ENCODE measurements at places on chromosomes 13 and 19. TPM values are rescaled to one million over a fixed set of nuclear protein-coding genes. Genes with fewer than 3 reads are reported as not detected.

The GSX1 gene
- not detected for polyA plus RNA-seq

- peak; percentile 4 for DNase-seq
Measured at GRCh38 chr13:53781941-53782340, 753.3 kb downstream of the OLFM4 start.

DNA sequence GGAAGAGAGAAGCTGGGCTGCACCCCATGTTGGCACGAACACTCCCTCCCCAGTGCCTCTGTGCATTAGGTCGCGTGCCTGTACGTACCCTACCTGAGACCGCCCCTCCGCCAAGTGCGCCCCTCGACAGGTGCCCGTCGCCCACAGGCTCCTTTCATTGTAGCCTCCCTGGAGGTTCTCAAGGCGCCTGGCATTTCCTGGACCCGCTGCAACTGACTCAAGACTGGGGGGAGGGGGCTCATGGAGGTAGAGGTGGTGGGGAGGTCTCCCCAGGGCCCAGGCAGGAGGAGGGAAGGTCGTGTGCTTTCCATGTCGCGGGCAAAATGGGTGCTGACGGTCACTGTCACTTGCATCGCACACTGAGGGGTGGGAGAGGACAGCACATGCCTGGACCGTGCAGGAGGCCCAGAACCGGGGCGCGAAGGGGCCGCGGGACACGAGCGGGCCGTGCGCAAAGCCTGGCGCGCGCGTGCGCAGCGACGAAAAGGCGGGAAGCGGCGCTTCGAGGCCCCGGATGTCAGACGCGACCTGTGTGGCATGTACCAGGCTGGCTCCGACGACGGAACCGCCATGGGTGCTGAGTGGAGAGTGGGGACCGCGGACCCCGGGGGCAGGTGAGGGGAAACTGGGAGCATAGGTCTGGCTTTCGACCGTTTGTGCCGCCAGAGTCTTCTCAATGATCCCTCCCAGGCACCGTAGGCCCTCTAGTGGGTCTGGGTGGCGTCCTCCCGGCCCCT is 16.5 kb downstream of the NFIX start:
- DNase-seq, result no peak

GRCh38 chr19:3866910-3867638 is 1.8 kb downstream of the ZFR2 start:
- DNase-seq, result no peak

DNA sequence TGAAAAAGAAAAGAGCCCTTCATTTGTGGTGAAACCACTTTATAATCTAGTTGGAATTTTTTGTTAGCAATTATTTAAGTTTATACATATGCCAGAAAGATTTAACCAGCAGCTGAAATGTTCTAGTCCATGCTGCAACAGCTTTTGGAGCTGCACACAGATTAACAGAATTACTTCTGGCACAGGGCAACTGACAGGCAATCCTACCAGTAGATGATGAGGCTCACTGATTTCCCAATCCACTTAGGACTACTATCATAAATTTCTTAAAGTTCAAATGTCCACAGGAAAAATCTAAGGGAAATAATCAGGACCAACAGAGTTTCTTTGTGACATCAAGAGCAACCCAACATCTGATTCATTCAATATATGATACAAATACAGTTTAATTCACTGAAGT is 78.8 kb downstream of the CRYL1 start:
- no peak for DNase-seq

- DNase-seq, result peak; percentile 3
Measured at GRCh38 chr13:37868691-37869505, 674 bp downstream of the TRPC4 start.

The GPR32 gene
- polyA plus RNA-seq, result not detected

DNA sequence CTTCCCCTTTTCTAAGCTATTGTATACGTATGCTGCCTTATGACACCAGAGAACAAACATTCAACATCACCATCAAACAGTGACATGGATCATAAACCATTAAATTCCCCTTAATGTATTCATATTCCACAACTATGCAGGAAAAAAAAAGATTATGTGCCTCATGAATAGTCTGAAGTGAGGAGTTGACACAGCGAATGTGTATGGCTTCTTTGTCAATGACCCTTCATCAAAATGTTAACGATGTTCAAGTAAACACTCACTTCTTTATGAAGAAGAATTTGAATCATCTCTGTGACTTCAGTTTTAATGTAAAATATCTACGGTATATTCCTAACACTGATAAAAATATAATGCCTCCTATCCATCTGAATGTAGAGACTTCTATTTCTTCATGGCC is 44.6 kb downstream of the SMAD9 start:
- no peak for DNase-seq

DNA sequence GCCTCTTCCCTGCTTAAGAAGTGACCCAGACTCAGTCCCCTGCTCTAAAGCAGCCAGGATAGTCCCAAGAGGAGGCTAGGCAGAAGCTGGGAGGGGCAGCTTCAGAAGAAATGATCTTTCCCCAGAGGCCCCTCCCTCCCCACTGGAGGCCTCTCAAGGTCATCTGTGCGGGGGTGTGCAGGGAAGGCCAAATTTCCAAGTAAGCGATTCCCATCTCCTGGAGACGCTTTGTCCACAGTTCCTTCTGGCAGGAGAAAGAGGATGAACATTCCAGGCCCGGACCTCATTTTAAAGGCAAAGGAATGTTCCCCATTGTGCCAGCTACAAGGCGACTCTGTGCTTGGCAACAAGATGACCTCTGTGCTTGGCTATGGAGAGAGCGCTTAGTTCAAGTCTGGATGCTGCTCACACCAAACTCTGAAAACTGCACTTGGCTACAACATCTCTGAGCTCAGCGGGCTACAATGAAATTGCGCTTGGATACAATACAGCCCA is 23.5 kb downstream of the COL5A3 start:
- no peak for DNase-seq

The RNF225 gene
- polyA plus RNA-seq, result 0.10 TPM

- DNase-seq, result no peak
Measured at GRCh38 chr19:663682-664117, 686 bp upstream of the RNF126 start.

DNA sequence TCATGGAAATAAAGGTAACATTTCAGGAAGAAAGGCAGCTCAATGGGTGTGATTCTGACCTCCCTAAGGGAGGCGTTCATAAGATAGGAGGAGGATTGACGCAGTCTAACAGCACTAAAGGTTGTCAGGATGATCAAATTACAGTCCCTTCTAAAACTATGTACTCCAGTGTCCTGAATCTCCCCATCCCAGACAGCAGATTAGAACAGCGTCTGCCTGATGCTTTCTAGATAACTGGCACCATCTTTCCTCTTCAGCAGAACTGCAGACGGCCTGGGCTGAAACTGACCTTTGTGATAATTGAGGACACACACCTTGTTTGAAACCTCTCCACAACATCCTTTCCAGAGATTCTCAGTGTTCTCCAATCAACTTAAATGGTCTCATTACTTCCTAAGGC is 25.5 kb upstream of the SACS start:
- no peak for DNase-seq

The LIM2 gene
- 0.47 TPM for polyA plus RNA-seq

- DNase-seq, result no peak
Measured at GRCh38 chr13:51396352-51396751, 56.5 kb downstream of the INTS6 start.

DNA sequence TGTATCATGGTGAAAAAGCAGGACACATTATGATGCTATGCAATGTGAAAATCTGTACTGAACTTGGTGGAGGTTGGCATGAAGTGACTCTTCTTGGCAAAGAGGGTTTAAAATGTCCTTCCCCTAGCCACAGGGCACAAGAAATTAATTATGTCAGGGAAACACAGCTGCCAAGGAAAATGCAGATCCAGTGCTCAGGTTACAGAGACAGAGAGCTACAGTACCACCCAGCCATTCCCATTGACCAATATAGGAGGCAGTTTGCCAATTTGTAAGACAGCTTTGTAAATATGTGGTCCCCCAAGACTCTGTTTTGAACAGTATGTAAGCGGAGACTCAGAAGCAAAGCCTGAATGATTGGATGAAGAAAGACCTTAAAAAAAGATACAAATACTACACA is 69.4 kb upstream of the KLF12 start:
- no peak for DNase-seq

DNA sequence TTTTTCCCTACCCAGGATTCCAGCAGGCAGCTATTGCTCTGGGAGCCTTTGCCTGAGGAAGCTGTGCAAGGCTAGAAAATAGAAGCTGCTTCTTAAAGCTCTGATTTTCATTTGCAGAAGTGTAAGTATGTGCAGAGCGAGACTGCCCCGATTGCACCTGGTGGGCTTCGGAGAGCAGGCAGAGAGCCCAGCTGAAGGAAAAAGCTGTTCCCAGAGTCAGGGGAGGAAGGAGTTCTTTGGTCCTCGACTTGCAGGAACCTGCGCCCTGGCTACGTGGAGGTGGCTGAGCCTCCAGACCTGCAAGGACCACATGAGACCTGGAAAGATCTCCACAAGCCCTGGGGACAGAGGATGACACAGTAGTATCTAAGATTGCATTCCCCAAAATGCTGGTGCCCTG is 235.0 kb upstream of the ARGLU1 start:
- DNase-seq, result no peak

DNA sequence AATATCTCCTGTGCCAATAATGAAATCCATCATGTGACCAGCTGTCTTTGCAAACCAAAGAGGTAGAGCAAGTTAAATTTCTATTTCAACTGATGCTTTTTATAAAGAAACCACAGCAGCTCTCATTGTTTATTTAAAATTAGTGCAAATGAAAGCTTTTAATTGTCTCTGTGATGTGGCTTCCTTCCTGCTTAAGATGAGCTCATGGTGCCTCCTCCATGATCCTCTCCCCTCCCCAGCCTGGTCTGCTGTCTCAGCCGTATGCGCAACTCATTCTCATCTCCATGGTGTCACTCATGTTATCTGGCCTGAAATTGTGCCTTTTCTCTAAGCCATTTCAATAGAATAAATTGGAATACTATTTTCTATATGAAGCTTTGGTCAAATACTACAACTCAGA is 270.6 kb downstream of the FGF14 start:
- no peak for DNase-seq

DNA sequence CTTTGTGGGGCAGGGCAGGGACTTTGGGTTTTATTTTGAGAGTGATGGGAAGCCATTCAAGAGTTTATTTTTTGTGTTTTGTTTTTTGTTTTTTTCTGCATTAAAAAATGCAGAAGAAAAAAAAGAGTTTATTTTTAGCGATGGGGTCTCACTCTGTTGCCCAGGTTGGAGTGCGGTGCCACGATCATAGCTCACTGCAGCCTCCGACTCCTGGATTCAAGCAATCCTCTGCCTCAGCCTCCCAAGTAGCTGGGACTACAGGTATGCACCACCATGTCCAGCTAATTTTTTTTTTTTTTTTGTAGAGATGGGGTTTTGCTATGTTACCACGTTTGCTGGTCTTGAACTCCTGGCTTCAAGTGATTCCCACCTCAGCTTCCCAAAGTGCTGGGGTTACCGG is 12.5 kb upstream of the CA11 start:
- no peak for DNase-seq

- DNase-seq, result no peak
Measured at GRCh38 chr13:43558326-43558725, 228.4 kb downstream of the ENOX1 start.

GRCh38 chr19:12801466-12802266 is at the start of the genes PRDX2 and THSD8:
TSS of gene PRDX2 (minus strand) at chr19:12801800. CDS start at chr19:12801261, 539 bp downstream.
TSS of gene THSD8 (plus strand) at chr19:12802069. CDS start at chr19:12802072, 3 bp downstream.
- no peak for DNase-seq

GRCh38 chr13:48405875-48406274 is 7.0 kb downstream of the LPAR6 start:
- DNase-seq, result no peak

DNA sequence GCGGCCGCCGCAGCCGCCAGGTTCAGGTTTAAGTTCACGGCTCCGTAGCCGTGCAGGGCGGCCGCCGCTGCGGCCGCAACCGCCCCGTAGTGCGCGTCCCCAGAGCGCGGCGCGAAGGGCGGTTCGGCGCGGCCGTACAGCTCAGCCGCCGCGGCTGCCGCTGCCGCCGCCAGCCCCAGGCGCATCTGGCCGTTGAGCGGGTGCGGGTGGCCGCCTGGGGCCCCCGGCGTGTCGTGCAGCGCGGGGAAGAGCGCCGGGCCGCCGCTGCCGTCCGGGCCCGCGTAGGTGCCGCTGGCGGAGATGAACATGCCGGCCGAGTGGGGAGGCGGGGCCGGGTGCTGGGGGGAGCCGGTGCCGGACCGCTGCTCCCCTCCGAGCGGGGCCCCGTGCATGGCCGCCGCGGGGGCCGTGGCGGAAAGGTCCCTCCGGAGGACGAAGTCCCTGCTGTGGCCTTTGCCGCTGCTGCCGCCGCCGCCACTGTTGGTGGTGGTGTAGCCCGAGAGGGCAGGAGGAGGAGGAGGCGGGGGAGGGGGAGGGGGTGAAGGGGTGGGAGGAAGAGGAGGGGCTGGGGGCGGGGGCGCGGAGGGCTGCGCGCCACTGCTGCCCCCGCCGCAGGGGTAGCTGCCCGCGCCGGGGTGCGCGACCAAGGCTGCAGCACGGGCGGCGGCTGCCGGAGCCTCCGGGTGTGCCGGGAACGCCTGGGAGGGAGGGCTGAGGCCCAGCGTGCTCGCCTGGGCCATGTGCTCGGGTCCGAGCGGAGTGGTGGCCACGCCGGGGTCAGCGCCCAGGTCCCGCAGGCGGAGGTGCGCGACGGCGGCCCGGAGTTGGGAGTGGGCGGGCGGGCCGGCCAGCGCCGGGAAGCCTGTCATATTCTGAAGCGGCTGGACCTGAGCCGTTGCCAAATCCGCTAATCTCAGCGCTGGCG is 654 bp downstream of the ZIC5 start:
- DNase-seq, result no peak

GRCh38 chr19:44823373-44823698 is 14.4 kb downstream of the BCAM start:
- no peak for DNase-seq

The PLIN5 gene
- 2.7 TPM for polyA plus RNA-seq

The ZNF417 gene
- polyA plus RNA-seq, result 23.1 TPM

DNA sequence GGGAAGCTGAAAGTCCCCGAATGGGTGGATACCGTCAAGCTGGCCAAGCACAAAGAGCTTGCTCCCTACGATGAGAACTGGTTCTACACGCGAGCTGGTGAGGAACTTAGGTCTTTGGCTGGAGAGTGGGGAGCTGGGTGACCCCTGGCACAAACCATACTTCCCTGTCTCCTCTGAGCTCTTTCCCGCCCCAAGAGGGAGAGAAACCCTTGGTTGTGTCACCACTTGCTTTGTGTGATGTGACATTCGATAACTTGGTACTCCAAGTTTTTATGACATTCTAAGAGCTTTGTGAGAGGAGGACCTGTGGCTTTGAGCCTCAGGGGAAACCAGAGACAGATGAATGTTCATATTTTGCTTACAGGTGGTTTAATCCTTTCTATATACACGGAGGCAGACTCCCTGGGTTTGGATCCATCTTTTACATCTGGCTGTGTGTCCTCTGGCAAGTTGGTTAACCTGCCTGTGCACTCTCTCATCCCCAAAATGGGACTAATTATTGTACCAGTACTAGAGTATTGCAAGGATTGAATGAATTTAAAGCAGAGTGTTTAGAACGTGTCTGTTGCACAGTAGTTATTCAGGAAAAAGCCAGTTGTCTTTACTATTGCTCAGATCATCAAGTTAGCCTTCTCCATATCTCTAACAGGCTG is 1.2 kb downstream of the RPS19 start:
- no peak for DNase-seq

The TGDS gene
- polyA plus RNA-seq, result 23.0 TPM

The DAND5 gene
- not detected for polyA plus RNA-seq

- no peak for DNase-seq
Measured at GRCh38 chr13:49386664-49387063, 57.2 kb downstream of the CAB39L start.
